ENCODE measurements at places on chromosomes 16 and 17. TPM values are rescaled to one million over a fixed set of nuclear protein-coding genes. Genes with fewer than 3 reads are reported as not detected.

Gene GCGR
- not detected for total RNA-seq

Gene PIK3R5
- not detected for total RNA-seq

Gene PPL
- total RNA-seq: 2.4 TPM

Gene CCDC78
- total RNA-seq: 0.44 TPM

Gene ELMO3
- 0.99 TPM for total RNA-seq

Gene CACNG1
- total RNA-seq: not detected

Gene CAMKK1
- total RNA-seq: 0.79 TPM

Gene ATP2A1
- total RNA-seq: under 0.01 TPM

Gene CCL15
- total RNA-seq: not detected

Gene PSMD3
- 66.5 TPM for total RNA-seq

Gene PTGES3L
- under 0.01 TPM for total RNA-seq

Gene DDX52
- 27.4 TPM for total RNA-seq

Gene GNG13
- total RNA-seq: not detected

Gene CBFA2T3
- not detected for total RNA-seq

Gene IRX3
- total RNA-seq: 0.44 TPM

Gene KRT9
- not detected for total RNA-seq

Gene MEIOC
- total RNA-seq: not detected

Gene CCDC40
- 0.87 TPM for total RNA-seq

Gene PRCD
- total RNA-seq: 0.20 TPM

Gene DBF4B
- 2.2 TPM for total RNA-seq

Gene PMP22
- total RNA-seq: 18.7 TPM

Gene TGFB1I1
- total RNA-seq: 27.9 TPM

All from lung microvascular endothelial cell (primary cell).